COR-L47 (cell line): ENCODE measurements at places on chromosomes 11 and 22.

GRCh38 chr22:45891021-45891421 is 85.9 kb downstream of the WNT7B start:
- DNase-seq: no peak

DNA sequence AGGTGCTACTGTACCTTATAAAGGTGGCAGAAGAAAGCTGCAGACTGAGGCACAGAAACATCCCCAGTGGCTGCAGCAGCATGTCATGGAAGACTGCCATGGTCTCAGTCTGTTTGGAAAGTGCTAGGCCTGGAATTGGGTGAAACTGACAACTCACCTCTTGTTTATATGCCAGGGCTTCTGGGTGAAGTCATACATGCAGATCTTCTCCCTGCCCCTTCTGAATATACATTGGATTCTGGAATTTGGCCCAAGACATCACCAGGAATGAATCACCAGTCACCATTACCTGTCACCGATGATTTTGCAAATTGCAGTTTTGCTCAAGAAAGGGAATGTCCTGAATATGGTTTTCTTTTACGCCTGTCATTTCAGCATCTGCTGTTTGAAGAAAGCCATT is at the start of gene PLET1:
Gene PLET1 (minus strand): TSS at position 371 of the 400 bp plus-strand sequence. CDS start 271 bp downstream, at position 100.
- DNase-seq: no peak

GRCh38 chr11:78832226-78832947 is 257.7 kb upstream of the NARS2 start:
- DNase-seq: no peak

- no peak for DNase-seq
Observed at GRCh38 chr11:93392867-93393266, 62.3 kb downstream of the DEUP1 start.
